Activated naive CD4-positive, alpha-beta T cell (primary cell): ENCODE measurements at places on chromosomes 7 and 10.

DNA sequence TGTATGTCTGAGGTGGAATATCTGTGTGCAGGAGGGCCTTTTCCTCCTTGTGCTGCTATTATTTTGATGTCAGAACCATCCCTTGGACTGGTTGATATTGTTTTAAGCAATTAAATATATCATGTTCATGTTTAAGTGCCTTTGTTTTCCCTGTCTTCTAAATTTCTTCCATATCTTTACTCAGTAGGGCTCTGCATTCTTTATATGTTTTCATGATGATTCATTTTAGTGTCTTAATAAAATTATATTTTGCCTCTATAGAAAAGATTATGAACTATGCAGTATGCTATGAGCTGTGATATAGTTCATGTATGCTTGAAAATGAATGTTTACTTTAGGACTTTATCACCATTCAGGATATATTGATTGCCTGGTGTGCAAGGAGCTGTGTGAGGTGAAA lies 34.8 kb downstream of the AHR start:
- DNase-seq = no peak

DNA sequence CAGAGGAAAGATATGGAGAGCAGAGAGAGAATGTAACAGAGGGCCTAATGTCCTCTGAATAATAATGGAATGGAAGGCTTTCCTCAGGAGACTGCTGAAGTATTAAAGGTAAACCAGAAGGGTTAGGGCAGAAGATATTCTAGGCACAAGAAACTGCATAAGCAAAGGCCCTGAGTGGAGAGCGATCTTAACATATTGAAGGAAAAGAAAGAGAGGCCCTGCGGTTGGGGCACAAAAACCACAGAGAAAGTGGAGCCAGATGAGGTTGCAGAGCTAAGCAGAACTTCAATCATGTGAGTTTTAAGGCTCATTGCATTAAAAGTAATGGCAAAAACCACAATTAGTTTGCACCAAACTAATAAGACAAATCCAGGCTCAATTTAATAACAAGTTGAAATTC lies 115.8 kb upstream of the VSTM2A start:
- DNase-seq = no peak

DNA sequence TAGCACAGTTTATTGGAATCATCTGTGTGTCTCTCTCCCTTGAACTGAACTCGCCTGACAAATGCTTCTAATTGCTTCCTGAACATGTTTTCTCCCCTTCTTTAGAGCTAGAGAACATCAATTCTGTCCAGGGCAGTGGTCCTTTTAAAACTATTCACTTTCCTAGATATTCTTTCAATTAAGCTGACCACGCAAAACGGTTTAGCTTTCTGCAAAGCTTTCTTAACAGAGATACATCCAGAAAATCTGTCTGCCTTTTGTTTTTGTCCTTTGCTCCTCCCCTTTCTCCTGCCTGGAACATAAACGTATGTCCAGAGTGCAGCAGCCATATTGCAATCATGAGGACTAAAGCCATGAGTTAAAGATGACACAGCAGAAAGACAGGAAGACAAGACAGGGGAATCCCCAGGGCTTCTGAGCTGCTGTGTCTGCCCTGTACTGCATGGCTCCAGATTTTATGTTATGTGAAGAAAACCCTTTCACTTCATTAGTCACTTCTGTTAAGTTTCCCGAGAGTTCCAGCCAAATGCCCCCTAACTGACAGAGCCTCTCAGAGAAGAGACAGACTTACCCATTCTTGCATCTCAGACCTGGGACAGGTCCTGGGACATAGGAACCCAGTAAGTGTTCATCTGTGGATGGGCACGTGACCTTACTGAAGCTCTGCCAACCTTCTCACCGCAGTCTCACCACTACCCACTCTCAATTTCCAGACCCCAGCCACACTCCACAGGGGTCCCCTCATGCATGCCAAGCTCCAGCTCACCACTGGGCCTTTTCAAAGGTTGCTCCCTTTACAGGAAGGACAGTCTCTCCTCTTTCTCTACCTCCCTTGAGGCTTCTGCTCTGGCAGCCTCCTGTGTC lies 35.0 kb upstream of the CPXM2 start:
- no peak for DNase-seq

GRCh38 chr7:105286441-105286840 lies 102.3 kb downstream of the SRPK2 start:
- no peak for DNase-seq

GRCh38 chr10:13239923-13240322 lies 5.7 kb upstream of the UCMA start:
- no peak for DNase-seq
